ENCODE measurements at places on chromosomes 7 and 10. TPM values are rescaled to one million over a fixed set of nuclear protein-coding genes. Genes with fewer than 3 reads are reported as not detected.

Gene MAGI2
- total RNA-seq = 0.33 TPM

Gene HSPA12A
- 0.04 TPM for total RNA-seq

Gene GPNMB
- 9.4 TPM for total RNA-seq

- DNase-seq = no peak
These were observed 99.1 kb downstream of the NRP1 start for GRCh38 chr10:33235251-33235884.

GRCh38 chr7:95798401-95798930 is 26.1 kb downstream of the DYNC1I1 start:
- no peak for DNase-seq

Gene CDK14
- 0.20 TPM for total RNA-seq

DNA sequence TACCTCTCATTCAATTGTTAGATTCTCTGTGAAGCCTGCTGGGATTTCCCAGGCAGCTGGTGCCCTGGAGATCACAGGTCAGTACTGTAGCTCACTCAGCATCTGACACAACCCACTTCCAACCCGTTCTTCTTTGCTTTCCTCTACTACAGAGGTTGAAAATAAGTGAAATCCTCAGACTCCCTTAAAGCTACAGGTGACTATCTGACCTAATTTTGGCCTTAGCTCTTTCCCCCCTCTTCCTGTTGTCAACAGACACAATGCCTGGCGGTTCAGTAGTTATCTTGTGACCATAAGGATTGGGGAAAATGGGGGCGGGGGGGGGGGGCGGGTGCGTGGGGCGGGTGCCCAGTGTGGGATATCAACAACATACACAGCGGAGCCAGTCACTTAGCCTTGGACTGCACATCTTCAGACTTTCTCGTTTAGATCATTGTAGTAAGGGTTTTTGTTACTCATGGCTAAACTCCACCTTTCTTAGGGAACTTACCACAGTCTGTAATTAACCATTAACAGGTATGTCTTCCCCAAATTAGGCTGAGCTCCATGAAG is 37.8 kb downstream of the MTPN start:
- no peak for DNase-seq

- no peak for DNase-seq
These were observed 96.4 kb downstream of the CCSER2 start for GRCh38 chr10:84424731-84425167.

- DNase-seq = no peak
These were observed 57.2 kb upstream of the FOXI2 start for GRCh38 chr10:127679642-127680255.

GRCh38 chr7:44508328-44509030 is 18.0 kb upstream of the NUDCD3 start:
- no peak for DNase-seq

Gene CYP17A1
- total RNA-seq = not detected

- DNase-seq = no peak
These were observed 230.8 kb upstream of the GHITM start for GRCh38 chr10:83908506-83908905.

Gene UBE2D4
- 16.2 TPM for total RNA-seq

- DNase-seq = no peak
These were observed 31.6 kb upstream of the ANK3 start for GRCh38 chr10:60420991-60421894.

DNA sequence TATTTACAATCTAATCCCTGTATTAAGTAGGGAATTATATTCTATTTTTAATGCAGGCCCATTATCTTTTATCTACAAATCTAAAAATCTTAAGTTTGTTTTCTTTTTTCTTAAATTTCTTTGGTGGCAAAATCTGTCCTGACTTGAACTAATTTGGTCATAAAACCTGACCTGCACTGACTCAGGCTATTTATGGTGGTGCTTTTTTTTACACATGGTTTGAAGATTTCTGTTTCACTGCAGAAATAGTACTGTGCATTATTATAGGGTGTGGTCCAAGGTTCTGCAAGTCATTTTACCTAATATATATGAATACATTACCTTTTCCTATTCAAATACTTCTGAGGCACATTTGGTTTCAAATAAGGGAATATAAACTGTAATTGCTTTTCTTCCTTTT is 137.0 kb downstream of the CD36 start:
- no peak for DNase-seq

Gene PARD3
- total RNA-seq = 0.46 TPM

DNA sequence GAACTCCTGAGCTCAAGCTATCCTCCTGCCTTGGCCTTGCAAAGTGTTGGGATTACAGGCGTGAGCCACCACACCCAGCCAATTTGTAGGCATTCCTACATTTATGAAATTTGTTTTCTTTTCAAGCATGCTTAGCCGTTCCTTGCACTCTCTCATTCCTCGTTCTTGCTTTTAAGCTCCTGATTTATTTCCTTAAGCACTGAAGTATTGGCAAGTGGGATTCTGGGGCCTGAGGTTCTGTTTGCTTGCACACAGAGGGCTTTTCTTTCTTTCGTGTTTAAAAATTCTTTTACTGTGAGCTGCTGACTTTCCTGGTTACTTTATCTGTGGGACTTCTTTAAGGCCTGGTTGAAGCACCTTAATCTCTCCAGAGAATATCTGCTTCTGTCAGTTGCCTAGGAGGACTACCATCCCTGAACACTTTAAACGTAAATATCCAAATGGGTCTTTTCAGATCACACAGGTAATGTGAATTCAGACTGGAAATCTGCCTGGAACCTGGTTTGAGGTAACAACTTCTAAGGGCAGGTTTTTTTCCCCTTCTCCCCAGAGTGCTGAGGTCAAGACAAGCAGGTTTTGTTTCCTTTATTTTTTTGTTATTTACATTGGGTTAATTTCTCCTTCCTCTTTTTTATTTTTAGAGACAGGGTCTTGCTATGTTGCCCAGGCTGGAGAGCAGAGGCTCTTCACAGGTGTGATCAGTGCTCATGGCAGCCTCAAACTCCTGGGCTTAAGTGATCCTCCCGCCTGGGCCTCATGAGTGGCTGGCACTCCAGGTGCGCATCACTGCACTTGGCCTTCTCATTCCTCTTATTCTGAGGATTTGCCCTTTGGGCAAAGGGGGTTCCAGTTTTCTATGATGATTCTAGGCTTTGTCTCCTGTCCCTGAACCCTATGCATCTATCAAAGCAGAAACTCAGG is 102.9 kb downstream of the PFKFB3 start:
- DNase-seq = no peak

DNA sequence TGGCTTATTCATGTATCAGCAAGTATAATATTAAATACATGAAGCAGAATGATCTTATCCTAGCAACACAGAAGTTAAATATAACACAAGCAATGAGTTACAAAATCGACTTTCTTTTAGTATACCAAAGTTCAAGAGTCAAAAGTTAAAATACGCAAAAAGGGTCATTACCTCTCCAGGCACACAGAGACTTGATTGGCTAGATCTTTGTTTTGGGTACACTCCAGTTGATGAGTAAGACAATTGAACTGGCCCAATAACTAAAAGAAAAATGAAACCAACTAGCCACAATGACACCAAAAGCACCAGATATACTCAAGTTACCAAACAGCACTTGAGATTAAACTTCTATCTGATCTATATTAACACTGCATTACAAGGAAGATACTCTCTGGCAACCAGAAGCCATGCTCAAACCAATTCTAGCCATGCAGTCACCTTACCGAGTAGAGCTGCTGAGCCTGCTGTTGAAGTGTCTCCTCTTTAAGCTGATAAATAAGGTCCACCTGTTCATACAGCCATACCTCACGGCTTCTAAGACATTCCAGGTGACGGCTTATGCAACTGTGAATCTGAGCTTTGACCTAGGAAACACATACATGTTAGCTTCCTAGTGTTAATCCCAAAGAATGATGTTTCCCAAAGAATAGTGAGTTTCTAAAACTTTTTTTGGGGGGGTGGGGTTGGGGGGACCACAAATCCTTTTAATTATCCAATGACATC is 15.6 kb downstream of the NCOA4 start:
- DNase-seq = no peak

Gene BUB3
- total RNA-seq = 254 TPM

- no peak for DNase-seq
These were observed 4.4 kb upstream of the SNX13 start for GRCh38 chr7:17944720-17945119.

GRCh38 chr10:50286517-50286916 is 35.2 kb upstream of the ASAH2 start:
- no peak for DNase-seq

- DNase-seq = no peak
These were observed 109.6 kb downstream of the ELAPOR2 start for GRCh38 chr7:86949779-86950260.

DNA sequence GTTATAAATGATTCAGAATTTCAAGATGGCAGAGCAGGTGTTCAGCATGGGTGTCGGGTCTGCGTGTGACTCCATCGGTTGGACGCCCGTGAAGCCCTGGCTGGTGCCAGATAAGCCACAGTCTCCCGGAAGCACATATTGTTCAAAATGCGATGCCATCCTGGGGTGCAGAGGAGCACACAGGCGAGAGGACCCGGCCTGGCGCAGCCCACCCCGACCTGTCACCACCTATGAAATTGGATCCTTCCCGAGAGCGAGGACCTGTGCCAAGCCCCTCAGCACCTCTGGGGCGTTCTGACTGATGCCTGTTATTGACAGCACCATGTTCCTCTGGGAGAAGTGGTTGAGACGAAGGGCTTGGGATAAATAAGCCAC is 110.1 kb downstream of the ACTR3B start:
- no peak for DNase-seq

Gene OR9A2
- not detected for total RNA-seq

- no peak for DNase-seq
These were observed 21.8 kb downstream of the AUTS2 start for GRCh38 chr7:69620063-69620462.

Gene FBXL13
- 0.62 TPM for total RNA-seq

Gene SCD
- 43.9 TPM for total RNA-seq

GRCh38 chr10:119103903-119104653 is at the start of gene DENND10:
Gene DENND10 (plus strand): TSS chr10:119104113. CDS start chr10:119104143, 30 bp downstream.
- peak; percentile 62 for DNase-seq

DNA sequence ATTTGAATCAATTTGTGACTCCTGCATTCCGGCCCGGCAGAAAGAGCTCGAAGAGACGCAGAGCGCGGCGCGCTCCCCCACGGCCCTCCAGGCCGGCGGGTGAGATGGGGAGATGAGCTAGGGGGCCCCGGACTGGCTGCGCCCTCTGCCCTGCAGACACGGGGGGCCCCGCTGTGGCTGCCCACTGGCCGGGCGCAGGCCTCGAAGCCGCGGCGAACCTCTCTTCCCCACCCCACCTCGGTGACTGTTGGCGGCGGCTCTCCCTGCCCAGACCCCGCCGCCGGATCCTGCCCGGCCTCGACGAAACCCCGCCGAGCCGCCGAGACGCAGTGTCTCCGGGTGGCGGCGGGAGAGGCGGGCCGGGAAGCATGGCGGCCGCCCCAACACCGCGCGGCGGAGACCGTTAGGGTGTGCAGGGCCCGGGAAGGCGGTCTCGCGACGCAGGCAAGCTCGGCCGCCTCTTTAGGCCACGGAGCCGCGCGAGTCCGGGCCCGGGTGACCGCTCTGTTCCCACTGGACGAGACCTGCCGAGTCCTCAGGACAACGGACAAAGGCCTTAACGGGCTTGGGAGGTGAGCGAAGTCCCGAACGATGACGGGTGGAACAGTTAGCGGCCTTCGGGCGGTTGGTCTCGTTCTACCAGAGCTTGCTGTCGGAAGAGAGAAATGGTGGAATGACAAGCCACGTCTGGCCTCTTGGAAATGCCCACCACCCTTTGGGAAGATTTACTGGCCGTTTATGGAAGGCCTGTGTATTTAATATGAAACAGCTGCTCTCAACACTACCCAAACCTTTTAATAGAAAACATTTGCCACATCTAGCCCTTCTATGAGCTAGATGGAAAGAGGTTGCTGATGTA is 24.3 kb downstream of the NUP42 start:
- no peak for DNase-seq

- DNase-seq = no peak
These were observed 135.2 kb downstream of the CUX1 start for GRCh38 chr7:101952355-101953247.

DNA sequence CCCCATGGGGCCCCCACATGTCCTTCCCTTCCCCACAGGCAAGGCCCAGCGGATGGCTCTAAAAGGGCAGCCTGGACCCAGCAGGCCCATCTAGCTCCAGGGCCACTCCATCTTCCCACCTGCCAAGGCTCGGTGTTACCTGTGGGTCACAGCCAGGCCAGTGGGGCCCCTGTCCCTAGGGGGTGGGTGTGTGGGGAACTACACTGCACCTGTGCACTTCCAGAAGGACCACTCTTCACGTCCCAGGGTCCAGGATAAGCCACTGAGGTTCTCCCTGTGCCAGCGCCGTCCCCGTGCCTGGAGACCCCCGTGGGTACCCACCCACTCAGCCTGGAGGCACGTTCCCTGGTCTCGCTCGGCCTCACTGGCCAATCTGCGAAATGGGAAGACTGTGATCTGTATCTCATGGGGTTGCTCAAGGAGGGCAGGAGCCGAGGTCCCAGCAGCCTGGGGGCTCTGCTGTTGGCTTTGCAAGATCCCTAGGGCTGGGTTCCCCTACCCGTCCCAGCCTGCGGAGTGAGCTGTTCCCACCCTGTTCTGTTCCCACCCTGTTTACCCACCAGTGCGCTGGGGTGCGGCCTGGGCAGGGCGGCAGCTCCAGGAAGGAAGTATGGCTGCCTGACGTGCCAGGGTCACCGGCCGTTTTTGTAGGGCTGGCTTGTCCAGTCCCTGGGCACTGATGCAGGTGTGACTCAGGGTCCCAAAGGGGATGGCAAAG is 4.6 kb downstream of the PWWP2B start:
- DNase-seq = no peak

- no peak for DNase-seq
These were observed 52.0 kb downstream of the TCERG1L start for GRCh38 chr10:131259535-131259934.

GRCh38 chr10:62831346-62831745 is 15.2 kb upstream of the EGR2 start:
- DNase-seq = no peak

Gene CCDC172
- total RNA-seq = not detected

DNA sequence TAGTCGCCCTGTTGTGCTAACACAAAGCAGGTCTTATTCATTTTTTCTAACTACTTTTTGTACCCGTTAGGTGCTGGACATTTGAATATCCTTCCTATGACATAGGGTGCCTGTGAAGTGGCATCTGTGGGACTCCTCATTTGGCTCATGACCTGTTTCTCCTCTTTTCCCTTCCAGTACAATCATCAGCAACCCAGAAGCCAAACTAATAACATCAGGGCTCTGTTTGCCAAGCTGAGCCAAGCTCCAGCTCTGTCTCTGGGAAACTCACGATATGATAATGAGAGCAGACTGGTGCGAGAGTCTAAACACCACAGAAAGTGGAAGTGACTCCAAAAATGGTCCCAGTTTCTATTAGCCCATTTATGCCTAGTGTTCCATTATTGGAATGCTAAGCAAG is 92.0 kb downstream of the SVIL start:
- DNase-seq = no peak

Gene MKX
- total RNA-seq = 0.20 TPM

DNA sequence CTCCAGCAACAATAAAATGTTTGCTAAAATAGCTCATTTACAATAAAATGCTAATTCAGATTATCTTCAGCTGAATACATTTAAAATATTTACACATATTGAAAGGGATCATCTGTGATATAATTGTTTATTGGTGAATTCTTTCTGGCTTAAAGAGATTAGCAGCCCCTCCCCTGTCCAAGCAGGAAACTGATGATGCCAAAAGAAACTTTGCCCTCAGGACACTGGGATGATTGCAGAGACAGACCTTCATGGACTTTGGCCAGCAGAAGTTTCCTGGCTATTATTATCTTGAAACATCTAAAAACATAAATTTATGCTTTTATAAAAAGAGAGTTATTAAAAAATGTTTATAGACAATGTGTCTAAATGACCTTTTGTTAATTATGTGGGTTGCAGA is 764.9 kb upstream of the MBL2 start:
- DNase-seq = no peak

Gene AMPH
- total RNA-seq = not detected

All from CD8-positive, alpha-beta memory T cell (primary cell).